ENCODE measurements at places on chromosomes 2 and 18.

- no peak for DNase-seq
Measured at GRCh38 chr18:70431203-70431624, 142.4 kb downstream of the SOCS6 start.

DNA sequence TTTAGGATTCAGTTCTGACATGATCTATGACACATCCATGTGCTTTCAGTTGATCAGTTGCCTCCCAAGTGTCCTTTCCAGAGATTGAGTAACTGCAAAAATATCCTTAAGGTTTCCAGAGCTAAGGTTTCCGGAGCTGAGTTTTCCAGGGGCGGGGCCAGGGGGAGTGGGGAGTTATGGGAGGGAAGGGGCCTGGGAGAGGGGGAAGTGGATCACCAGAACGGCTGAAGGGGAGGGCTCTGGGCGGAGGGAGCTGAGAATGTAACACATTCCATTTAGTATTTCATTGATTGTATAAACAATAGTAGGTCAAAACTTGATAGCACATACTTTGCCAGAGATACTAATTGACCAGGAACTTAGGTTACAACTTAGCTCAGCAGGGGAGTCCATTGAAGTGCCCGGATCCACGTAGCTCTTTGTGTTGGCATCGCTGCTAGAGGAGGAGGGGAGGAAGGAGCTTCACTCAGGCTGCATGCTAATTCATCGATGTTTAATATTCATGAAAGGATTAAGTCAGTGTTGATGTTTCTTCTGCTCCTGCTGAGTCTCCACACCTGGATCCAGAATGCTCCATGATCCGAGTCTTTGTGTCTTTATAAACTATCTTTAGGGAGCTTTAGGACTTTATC, 289.8 kb downstream of the ALPK2 start:
- no peak for DNase-seq

GRCh38 chr2:79180092-79180491, 20.5 kb upstream of the REG3A start:
- DNase-seq: no peak

GRCh38 chr2:16625201-16625729, 40.4 kb downstream of the CYRIA start:
- DNase-seq: no peak

DNA sequence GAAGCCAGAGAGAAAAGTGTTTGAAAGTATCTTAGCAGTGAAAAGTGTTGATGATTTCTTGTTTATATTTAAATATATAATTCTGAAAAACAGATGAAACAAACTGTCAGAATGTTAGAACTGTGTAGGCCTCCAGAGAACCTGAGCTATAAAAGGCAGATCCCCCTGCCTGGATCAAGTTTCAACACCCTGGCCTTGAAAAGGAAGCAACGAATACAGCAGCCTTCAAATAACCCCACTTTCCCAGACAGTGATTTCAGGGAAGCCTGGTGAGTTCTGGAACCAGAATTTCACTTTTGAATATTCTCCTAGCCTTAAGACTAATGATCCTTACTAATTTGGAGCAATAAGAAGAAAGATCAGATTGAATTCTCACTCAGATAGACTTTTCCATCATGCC, 13.3 kb upstream of the TRIM43 start:
- no peak for DNase-seq

DNA sequence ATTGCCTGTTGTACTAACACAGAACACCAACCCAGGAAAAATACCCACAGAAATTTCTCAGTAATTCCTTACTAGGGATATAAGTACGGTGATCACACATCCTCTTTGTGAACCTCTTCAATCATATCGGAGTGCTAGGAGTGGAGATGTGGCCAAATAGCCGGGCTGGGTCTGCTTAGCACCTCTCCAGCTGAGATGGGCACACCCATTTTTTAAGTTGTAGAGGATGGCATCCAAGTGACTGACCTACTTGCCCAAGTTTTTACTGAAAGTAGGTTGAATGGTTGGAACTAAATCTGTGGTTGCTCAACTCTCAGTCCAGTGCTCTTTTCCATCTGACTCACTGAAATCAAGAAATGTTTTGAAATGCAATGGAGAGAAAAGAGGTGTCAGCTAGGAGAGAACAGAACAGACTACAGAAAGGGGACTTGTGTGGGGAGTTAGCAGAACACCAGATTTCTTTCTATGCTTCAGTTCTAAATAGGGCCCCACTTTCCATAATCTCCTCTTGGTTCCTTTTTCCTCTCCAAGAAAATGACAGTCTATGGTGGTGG, 68.7 kb upstream of the FSHR start:
- DNase-seq: no peak

GRCh38 chr2:45567288-45567963, 43.6 kb downstream of the SRBD1 start:
- DNase-seq: no peak

DNA sequence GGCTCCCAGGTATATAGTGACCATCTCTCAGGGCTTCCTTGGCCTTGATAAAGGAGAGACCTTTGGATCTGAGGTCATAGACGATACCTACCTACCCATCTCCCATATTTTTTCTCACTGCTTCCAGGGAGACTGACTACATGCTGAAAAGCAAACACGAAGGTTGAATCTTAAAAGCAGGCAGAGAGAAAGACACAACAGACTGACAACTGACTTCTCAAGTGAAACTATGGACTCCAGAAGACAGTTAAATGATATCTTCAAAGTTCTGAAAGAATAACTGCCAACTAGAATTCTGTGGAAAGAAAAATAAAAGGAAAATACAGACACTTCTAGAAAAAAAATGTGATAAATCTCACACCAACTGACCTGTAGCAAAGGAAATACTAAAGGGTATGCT, 76.5 kb upstream of the HAAO start:
- DNase-seq: no peak

DNA sequence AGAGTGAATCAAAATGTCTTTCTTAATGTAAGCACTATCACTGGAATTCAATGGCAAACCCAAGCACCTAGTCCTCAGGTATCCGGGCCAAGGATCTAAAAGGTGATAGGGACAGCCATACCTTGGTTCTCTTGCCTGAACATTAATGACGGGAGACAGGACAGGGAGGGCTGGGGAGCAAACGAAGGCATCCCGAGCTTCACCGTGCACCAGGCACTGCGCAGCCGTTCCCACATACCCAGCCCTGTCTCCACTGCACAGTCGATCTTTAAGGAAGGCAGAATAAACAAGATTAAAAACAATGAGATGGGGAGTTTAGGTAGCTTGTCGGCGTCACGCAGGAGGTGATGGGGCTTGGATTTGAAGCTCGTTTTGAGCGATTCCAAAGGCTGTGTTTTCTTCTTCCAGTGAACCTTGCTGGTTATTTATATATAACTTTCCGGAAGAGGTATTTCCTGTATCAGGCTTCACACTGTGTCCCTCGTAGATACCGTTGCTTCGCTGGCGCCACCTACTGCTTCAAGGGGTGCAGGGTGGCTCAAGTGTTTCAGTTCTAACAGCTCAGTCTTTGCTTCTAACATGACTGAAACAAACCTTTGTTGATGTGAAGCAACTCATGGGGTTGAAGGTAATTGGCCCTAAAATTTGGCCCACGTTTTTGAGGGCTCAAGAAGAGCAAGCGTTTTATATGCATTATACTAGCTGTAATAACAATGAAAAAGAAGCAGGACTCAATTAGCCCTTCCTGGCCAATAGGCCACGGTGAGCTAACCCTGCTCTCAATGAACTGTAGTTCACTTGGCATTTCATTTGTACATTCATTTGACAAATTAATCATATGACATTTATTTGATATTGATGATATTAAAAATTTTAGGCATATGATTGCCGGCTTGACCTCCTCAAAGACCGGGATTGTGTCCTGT, 77.4 kb downstream of the DCDC2C start:
- DNase-seq: peak; percentile 65

DNA sequence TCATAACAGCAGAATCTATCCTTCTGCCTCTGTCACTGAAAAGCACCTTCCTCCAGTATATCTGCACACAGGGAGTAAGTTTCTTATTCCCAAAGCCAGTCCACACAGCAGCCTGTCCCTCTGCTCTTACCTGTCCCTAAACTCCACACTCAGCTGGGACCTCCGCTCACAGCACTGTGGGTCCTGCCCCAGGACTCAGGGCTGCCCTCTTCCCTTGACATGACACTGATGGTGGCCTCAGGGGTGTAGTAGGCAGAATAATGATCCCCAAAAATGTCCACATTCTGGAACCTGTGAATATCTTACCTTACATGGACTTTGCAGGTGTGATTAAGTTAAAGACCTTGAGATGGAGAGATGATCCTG, 39.7 kb upstream of the EML4 start:
- no peak for DNase-seq

DNA sequence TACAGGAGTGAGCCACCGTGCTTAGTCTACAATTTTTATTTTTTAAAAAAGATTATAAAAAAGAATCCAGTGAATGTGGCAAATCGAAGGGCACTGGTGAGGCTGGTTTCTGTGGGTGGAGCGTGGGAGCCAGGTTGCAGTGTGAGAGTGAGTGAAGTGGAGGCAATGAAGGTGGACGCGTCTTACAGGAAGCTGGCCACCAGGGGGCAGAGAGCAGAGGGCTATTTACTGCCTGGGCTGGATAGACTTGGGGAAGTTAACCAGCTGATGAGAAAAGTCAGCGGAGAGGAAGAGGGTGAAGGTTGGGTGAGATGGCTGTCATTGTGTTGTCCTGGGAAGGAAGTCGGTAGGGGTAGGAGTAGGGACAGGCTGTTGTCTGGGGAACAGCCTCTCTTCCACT, 6.8 kb downstream of the SCTR start:
- peak; percentile 36 for DNase-seq

- peak; percentile 99 for DNase-seq
Measured at GRCh38 chr2:100291152-100291970, 30.9 kb downstream of the LONRF2 start.

- DNase-seq: no peak
Measured at GRCh38 chr2:176159663-176160250, 2.6 kb downstream of the HOXD3 start.

GRCh38 chr18:44586782-44587524, 93.7 kb upstream of the SETBP1 start:
- DNase-seq: no peak

- DNase-seq: no peak
Measured at GRCh38 chr2:45839508-45840251, 188.2 kb downstream of the PRKCE start.

DNA sequence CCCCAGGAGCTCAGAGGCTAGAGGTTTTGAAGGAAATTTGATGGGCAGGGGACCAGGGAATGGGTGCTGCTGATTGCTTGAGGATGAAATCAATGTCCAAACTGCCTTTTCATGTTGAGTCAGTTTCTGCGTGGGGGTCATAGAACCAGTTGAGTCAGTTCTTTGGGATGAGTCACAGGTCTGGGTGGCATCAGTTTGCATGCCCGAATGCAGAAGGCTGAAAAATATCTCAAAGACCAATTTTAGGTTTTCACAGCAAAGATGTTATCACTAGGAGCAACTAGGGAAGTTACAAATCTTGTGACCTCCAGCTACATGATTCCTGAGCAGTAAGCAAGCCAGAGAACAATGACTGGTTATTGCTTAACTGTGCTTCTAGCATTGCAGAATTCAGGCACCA, 1135.1 kb upstream of the CRIM1 start:
- peak; percentile 20 for DNase-seq

DNA sequence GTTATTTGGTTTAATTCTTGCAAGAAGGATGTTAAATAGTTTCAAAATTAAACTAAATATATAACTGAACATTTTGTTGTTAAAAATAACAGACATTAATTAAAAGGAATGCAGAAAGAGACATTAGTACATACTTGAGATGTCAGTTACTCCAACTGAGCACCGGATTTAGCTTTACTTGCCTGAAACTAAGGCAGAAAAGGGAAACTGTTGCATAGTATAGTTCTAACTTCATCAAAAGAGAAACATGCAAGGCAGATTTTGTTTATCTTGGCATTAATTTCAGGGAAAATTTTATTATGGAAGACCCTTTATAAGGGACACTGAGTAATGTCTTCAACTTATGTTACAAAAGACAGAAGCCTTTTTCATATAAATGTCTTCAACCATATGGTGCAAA, 218.3 kb downstream of the STK39 start:
- DNase-seq: no peak

DNA sequence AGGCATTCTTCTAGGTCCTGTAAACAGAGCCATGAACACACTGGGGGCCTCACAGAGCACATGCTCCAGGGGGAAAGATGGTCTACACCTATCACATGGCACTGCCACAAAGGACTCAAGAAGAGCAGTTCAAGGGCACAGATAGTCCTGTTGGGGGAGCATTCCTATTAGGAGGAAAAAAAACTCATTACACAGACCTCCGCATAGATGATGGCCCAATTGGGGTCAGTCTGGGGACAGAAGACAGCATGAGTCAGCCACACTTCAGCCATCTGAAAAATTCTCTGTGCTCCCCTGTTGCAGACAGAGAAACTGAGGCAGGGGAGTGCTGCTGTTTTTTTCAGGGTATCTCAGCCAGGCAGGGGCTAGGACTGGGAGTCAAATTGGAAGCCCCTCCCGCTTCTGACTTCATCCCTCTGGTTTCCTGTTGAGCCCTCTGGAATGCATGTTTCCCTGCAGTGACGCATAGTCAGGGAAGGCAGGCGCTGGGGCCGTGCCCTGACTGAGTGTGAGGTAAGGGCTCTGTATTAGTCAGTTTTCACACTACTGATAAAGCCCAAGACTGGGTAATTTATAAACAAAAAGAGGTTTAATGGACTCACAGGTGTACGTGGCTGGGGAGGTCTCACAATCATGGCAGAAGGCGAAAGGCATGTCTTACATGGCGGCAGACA, 67.9 kb downstream of the RHOB start:
- DNase-seq: peak; percentile 95

- peak; percentile 47 for DNase-seq
Measured at GRCh38 chr2:235951493-235951892, 216.7 kb downstream of the GBX2 start.

- DNase-seq: no peak
Measured at GRCh38 chr2:216700088-216700567, 4.8 kb upstream of the IGFBP5 start.

DNA sequence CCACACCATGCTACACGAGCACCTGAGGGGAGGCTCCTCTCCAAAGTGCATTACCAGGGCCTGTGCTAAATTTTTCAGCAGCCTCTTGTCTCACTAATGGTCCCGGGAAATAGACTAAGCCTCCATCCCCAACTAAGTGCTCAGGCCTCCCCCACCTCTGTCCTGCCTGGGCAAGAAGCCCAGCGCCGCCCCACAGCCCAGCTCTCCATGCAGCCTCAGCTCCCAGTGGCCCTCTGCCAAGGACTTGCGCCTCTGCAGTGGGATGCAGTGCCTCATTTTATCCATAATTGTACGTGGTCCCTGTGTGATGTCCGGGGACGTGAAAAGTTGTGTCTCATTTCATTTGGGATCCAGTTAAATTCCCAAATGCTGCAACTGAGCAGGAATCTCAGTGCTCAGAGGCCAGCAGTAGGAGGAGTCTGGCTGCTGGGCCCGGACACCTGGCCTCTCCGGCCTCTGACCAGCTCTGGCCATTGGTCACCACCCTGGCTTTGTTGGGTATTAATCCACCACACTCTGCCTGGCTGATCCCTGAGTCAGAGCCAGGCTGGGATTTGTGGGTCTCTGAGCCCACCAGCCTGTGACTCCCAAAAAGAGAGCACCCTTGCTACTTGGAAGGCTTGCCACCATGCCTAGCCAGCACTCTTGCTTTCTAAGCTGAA, 11.4 kb upstream of the STEAP3 start:
- no peak for DNase-seq

DNA sequence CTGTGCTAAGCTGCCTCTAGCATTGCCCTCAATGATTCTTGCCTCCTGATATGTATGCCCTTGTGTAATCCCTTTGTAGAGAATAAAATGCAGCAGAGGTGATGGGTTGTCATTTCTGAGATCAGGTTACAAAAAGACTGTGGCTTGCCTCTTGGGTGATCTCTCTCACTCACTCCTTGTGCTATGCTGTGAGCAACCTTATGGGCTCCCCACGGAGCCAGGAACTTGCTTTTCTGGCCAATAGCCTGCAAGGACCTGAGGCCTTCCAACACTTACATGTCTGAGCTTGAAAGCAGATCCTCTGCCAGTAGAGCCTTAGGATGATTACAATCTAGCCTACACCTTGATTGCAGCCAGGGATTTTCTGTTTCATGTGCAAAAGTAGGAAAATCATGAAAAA, 123.1 kb upstream of the XIRP2 start:
- DNase-seq: no peak
